ENCODE measurements at places on chromosomes 2 and 18.

GRCh38 chr2:45024600-45025291 is 15.5 kb upstream of the SIX2 start:
- DNase-seq, result no peak

GRCh38 chr2:210099940-210100339 is 71.3 kb downstream of the KANSL1L start:
- no peak for DNase-seq

DNA sequence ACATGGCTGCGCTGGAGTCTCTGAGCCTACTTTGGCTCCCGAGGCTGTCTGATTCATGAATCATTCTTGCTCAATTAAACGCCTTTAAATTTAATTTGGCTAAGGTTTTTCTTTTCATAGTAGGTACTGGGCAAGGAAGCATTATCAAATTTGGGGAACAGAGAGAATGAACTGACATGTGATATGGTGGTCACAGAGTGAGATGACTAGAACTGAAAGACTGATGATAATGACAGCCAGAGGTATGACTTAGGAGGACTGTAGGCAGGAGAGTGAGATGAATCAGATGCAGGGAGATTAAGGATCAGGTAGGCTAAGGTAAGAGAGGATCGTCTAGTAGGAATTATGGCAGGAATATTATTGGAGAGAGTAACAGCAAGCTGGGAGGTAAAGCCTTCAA is 40.9 kb upstream of the ST8SIA3 start:
- no peak for DNase-seq

DNA sequence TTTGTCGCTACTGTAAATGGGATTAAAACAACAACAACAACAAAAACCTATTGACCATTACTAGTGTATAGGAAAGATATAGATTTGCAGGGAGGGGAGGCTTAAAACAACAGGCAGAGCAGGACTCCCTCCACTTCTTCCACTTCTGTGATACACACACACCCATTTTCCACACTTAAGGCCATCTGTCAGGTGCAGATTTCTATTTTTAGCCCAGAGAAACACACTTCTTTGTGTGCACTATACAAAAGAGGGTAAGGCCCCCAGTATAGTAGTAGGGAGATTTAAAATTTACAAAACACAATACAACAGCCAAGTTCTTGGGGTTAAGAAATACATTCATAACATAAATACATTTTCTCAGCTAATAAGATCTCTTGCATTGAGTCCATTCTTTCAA is 22.4 kb downstream of the PTPN2 start:
- DNase-seq, result no peak

- DNase-seq, result peak; percentile 52
Measured at GRCh38 chr2:71120195-71120594, 9.8 kb downstream of the MCEE start.

- no peak for DNase-seq
Measured at GRCh38 chr2:134289225-134289624, 35.4 kb downstream of the MGAT5 start.

DNA sequence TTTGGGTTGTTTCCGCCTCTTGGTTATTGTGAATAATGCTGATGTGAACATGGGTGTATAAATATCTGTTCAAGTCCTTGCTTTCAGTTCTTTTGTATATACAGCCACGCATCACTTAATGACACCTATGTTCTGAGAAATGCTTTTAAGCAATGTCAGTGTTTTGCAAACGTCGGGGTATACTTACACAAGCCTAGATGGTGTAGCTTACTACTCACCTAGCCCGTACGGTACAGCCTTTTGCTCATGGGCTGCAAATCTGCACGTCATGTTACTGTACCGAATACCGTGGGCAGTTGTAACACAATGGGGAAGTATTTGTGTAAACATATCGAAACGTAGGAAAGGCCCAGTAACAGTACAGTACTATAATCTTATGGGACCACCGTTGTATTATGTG is 12.4 kb downstream of the RALB start:
- DNase-seq, result no peak

GRCh38 chr2:219285894-219286425 is 6.8 kb downstream of the DNAJB2 start:
- DNase-seq, result peak; percentile 74

GRCh38 chr2:10762651-10763460 is 41.4 kb downstream of the ATP6V1C2 start:
- DNase-seq, result no peak

GRCh38 chr18:8765783-8766463 is 60.6 kb downstream of the MTCL1 start:
- no peak for DNase-seq

- no peak for DNase-seq
Measured at GRCh38 chr18:58772161-58772560, 92.5 kb upstream of the ZNF532 start.

GRCh38 chr2:15337996-15338666 is 223.0 kb downstream of the NBAS start:
- no peak for DNase-seq

DNA sequence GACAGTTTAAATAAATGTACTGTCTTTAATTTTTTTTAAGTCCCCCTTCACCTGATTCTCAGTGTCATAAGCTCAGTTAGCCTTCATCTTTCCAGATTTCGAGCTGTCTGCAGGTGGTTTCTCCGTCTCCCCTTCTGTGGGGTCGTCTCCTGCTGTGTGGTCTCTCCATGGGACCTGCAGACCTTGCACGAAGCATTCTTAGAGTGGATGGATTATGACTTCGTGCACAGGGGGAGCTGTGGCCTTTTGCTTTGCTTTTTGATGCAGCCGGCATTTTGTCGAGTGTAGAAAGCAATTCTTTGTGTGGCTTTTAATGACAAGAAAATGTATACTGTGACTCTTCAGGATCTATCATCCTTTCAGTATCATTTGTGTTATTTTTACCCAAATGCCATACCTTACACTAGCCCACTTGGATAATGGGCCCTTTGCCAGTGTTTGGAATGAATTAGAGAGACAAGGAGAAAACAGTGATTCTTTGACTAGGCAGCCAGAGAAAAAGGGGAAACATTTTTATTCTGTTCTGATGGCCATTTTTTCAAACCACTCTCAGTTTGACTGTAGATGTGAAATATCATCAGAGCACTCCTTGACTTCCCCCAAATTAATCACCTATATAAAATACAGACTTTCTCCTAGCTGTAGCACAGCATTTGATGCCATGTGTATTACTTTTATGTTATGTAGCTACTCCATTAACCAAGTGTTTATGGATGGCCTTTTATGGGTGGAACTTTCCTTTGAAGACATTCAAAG is 54.3 kb downstream of the ITGA6 start:
- DNase-seq, result no peak

DNA sequence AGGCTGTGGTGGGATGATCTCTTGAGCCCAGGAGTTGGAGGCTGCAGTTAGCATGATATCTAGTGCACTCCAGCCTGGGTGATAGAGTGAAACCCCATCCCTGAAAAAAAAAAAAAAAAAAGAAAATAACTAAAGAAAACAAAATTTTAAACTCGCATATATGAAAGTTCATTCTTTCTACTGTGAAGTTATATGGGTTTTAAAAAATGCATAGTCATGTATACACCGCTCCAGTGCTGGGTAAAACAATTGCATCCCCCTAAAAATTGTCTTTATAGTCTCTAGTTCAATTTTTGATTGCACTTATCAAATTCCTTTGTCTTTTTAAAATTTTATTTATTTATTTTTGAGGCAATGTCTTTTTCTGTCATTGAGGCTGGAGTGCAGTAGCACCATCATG is 65.0 kb upstream of the ACYP2 start:
- DNase-seq, result no peak

DNA sequence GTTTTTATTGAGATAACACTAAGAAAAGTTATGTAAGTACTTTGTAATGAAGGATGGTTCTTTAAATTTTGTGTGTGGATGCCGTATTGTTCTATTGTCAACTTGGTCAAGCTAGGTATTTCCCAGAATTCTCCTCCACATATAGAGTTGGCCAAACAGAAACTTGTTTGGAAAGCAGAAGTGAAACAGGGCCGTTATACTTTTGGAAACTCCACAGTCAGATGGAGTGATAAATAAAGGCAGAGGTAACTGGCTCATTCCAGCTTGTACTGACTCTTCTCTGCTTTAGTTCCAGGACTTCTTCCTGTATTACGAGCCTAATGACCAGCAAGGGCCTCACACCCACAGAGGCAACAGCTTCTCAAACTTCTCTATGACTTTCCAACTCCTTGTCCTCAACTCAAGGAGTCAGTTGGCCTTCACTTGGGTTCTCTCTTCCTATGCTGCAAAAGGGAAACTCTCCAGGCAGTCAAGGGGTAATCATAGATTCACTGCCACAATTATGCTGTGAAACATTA is 16.4 kb upstream of the STARD7 start:
- DNase-seq, result no peak

- DNase-seq, result no peak
Measured at GRCh38 chr2:215653344-215654030, 217.6 kb upstream of the FN1 start.

GRCh38 chr2:224565452-224566035 is 19.6 kb downstream of the CUL3 start:
- no peak for DNase-seq

GRCh38 chr18:48138660-48139430 is 208.4 kb upstream of the SMAD2 start:
- DNase-seq, result no peak

GRCh38 chr2:241216211-241216761 is 27.8 kb downstream of the ANO7 start:
- no peak for DNase-seq

GRCh38 chr2:184346338-184346862 is 251.9 kb upstream of the ZNF804A start:
- no peak for DNase-seq

DNA sequence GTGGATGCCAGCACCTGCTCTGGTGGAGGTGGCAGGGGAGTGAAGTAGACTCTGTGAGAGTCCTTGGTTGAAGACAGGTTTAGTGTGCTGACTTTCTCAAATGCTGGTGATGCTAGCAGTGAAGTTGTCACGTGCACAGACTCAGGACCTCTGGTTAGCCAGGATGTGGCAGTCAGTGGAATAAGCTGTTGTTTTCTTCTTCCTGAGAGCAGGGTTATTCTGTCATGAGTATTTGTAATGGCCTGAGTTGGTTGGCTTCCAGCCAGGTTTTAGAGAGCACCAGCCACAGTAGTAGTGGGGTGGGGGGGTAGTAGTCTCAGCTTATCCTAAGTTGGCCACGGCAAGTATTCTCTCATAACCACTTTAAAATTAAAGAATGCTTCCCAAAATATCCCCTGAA is 238.5 kb upstream of the FBXO11 start:
- DNase-seq, result no peak

DNA sequence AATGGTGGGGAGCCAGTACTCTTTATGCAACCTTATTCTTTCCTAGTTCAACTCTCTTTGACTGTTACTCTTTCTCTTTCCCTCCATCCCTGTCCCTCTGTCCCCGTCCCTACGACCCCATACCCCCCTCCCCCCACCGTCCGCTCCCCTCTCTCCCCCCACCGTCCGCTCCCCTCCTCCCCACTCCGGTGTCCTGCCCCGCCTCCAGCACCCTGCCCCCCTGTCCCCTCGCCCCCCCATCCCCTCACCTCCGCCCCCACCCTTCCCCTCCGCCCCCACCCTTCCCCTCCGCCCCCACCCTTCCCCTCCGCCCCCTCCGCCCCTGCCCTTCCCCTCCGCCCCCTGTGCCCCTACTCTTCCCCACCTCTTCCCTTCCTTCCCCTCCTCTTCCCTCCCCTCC is 128.4 kb downstream of the LPIN1 start:
- no peak for DNase-seq

GRCh38 chr2:155913356-155913755 is 419.2 kb downstream of the NR4A2 start:
- no peak for DNase-seq

- DNase-seq, result no peak
Measured at GRCh38 chr18:29147944-29148343, 971.0 kb upstream of the CDH2 start.

DNA sequence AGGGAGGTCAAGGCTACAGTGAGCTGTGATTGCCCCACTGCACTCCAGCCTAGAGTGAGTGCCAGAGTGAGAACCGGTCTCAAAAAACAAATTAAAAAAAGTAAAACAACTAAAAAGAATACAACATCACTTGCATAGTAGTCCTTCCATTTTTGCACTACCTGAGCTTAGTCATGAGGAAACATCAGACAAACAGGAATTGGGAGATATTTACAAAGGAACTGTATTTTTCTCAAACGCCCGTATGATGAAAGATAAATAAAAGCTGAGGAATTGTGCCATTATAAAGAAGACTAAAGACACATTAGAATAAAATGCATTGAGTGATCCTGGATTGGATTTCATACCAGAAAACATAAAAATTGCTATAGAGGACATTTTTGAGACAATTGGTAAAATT is 50.0 kb upstream of the ATP8B1 start:
- DNase-seq, result no peak

- DNase-seq, result no peak
Measured at GRCh38 chr2:13919981-13920382, 712.5 kb upstream of the LRATD1 start.

DNA sequence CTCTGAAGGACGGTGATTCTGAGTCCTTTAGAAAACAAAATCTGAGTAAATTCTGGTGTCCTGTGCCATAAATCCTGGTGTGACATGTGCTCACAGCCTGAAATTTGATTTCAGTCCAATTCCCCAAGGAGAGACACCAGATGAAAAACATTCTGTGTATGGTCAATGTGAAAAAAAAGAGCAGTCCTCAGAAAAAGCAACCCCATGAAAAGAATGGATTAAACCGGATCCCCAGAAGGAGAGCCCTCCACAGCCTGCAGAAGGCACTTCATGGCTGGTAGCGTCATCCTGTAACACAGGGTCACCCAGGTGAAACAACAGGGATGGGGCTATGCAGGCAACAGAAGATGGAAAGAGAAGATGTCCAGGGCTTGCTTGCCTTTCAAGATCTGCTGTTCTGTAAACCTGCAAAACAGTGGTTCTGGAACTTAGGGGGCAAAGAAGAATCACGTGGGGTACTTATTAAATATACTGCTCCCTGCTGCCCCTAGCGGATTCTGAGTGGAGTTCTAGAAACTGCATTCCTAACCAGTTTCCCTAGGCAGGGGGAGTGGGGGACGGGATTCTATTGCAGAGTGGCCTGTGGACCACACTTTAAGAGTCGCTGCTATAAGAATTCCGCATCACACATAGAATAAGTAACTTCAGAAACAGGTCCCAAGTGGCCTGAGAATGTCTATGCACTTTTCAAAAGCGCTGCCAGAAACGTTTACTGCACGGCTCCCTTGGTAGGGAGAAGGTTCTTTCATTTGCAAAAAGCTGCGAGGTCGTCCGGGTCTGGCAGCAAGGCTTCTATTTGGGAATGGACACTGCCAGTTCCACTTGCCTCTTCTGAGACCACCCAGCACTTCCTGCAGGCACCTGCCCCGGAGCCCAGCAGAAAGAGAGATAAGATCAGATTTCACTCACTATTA is 118.9 kb upstream of the ARL5A start:
- peak; percentile 47 for DNase-seq

GRCh38 chr2:111660811-111661210 is 223.2 kb downstream of the ANAPC1 start:
- DNase-seq, result no peak

DNA sequence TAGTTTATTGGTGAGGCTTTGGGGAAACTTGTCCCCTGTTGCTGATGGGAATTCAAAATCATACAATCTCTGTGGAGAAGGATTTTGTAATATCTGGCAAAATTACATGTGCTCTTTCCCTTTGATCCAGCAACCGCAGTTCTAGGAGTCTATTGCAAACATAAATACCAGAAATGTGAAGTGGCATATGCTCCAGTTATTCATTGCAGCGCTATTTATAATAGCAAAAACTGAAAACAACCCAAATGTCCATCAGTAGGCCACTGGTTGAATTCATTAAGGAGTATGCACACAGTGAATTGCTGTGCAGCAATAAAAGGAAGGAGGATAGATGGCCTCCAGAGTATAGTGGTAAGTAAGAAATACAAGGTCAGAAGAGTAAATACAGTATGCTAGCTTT is 76.5 kb downstream of the HNRNPLL start:
- DNase-seq, result no peak

Measured in ureter (tissue), 1 donor.